NCI-H1092 treated with DMSO at 0.1 percent for 48 hours (cell line): ENCODE measurements at places on chromosomes 13 and 19.

- no peak for DNase-seq
Observed at GRCh38 chr13:27038323-27038722, 133.3 kb downstream of the USP12 start.

- DNase-seq: no peak
Observed at GRCh38 chr13:49580980-49581680, 4.2 kb downstream of the RCBTB1 start.

DNA sequence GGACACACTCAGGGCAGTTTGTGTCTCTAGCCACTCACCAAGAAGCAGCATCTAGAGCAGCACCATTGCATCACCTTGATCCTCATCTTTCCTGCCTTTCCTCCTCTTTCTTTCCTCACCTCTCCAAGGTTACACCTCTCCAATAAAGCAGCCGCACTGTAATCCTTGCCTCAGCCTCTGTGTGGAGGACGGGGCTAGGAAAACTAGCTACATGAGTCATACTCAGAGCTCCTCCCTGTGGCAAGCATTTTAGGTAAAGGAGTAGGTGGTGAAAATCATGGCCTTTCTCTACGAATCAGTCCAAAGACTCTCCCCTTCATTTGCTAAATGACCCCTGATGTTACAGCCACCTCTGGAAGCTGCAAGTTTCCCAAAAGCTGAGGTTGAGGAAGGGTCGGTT lies 108.9 kb downstream of the DNAJC15 start:
- DNase-seq: peak; percentile 62

- no peak for DNase-seq
Observed at GRCh38 chr19:11256189-11256588, 6.1 kb downstream of the DOCK6 start.

DNA sequence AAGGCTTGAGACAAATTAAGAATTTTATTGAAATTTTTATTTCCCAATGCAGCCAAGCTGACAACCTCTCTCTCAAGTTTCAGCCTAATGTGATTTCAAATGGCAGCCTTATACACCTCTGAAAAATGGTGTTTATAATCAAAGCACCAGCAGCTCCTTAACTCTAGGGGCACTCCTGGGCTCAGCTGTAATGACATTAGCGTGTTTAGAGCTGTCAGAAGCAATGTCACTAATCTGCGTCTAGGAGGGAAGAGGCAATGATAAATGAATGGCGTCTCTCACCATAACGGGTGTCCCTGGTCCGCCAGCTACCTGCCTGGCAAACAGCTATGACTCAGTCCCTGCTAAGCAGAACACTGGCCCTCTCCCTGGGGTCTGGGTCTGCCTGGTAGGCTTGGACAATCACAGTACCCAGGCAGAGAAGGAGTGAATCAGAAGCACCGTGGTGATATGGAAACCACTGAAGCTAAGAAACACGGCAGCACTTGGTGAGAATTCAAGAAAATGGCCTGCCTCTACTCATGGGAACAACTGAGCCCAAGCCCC lies 131.8 kb upstream of the VSTM2B start:
- no peak for DNase-seq

DNA sequence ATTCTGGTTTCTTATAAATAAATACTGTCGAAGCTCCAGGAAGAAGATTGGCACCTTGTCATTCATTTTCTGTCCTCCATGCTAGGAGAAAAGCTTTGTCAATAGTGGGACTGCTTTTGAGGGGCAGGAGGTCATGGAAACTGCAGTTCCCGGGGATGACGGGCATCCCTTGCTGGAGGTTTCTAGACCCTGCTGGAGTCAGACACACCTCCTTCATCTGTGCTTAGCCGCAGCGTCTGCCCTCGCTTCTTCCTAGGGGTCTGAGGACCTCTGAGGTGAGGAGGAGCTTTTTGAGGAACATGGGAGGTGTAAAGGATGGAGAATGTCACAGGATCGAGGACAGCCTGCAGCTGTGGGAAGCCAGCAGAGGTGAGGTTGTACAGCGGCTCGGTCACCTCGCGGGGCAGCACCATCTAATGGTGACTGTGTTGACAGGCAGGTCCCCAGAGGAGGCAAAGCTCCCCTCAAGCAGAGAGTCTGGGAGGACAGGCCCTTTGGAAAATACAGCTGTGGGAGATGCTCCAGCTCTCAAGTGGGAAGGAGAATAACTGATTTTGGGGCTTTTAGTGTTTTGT lies 172.7 kb upstream of the RNF113B start:
- peak; percentile 37 for DNase-seq

DNA sequence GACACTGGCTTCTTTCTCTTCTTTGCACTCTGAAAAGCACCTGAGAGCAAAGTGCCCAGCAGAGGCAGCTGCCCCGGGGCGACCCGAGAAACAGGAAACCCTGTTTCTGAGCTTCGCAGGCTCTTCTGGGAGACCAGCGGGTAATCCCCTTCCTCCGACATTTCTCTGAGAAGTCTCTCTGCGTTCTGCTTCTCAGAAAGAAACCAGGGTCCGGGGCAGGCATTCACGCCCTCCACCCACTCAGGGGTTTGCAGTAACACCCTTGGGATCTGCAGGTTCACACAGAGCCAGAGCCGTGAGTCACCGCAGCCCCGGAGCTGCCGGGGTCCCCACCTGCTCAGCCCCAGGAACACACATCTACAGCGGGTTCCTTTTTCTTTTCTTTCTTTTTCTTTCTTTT lies 86.0 kb downstream of the GADD45B start:
- no peak for DNase-seq

DNA sequence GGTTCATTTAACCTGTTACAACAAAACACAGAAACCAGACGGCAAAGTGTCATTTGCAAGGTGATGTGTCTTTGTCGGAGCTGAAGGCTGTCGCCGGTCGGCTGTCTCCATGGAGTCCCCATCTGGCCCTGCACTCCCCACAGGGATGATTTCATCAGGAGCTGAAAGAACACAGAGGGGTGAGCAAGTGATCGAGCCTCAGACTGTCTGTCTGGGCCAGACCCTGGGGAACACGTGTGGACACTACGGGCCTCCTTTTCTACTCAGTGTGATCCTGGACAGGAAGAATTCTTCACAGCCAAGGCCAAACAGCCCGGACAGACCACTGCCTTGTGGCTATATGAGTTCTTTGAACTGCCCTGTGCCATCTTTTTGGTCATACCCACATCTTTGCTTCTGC lies 85.1 kb downstream of the RNASEH2B start:
- DNase-seq: no peak

DNA sequence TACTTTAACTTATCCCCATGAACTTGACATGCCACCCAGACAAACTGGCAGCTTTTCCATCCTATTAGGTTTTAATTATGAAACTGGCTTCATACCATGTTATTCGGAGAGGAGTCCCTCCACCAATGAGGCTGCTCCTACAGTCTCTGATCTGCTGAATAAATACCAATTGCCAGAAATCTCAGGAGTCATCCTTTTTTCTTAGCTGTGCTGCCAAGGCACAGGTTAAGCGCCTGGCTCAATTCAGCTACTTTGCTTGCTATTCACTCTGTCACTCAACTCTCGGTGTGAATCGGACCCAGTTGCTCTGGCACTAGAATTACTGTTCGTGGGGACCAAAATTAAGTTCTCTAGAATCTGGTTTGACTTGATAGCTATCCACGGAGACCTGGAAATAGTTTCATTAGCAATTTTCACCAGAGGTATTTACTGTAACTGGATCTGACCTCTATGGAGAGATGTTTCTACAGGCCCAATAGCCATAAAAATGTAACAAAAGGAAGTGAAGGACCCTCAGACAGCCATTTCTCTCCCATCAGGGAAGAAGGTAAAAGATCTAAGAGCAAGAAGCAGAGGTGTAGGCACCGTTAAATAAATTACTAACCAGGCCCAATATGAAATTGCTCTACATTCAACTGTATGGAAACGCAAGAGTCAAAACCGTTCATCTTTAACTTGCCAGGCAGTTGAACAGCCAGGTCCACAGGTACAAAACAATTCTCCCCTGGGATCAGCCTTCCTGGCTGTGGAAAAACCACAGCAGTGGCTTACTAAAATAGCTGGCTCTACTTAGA lies 5.4 kb downstream of the ZC3H4 start:
- DNase-seq: no peak

DNA sequence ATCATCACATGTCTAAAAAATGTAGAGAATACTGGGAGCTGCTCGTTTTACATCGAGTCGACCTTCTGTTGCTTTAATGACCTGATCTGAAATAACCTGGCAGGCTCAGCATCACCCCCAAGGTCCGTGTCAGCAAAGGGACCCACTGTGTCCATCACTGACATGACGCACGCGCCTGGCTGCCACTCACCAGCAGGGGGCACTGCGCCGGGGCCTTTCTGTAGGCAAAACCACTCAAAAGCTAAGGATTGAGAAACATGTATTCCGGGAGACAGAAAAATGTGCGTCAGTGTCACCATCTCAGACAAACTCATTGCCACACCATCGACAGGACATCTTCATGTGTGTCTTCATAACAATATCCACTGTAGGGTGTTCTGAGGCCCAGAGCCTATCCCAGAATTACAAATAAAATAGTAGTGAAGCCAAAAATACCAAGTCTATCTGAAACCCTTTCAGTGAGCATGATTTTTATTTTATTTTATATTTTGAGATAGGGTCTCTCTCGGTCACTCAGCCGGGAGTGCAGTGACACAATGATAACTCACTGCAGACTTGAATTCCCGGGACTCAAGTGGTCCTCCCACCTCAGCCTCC lies 130.3 kb upstream of the LSM14A start:
- DNase-seq: peak; percentile 1

- no peak for DNase-seq
Observed at GRCh38 chr19:57559008-57559403, 657 bp downstream of the ZNF550 start.

DNA sequence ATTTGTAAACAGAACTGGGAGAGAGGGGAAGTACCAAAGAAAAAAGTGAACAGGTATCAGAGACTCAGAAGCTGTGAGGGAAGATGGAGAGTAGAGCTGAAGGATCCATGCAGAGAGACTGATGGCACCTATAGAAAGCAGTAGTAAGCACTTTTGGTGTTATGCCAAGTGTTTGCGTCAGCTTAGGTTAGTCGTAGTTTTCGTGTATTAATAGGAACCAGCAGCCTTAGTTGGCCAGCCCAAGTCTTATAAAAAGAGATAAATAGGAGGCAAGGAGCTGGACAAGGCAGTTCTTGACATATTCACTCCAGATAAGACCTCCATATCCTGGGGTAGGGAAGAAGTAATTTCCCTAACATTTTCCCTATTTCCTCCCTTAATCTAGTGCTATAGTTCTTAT lies 214.2 kb downstream of the OXGR1 start:
- no peak for DNase-seq

GRCh38 chr13:74138241-74138640 lies 4.0 kb upstream of the KLF12 start:
- no peak for DNase-seq

DNA sequence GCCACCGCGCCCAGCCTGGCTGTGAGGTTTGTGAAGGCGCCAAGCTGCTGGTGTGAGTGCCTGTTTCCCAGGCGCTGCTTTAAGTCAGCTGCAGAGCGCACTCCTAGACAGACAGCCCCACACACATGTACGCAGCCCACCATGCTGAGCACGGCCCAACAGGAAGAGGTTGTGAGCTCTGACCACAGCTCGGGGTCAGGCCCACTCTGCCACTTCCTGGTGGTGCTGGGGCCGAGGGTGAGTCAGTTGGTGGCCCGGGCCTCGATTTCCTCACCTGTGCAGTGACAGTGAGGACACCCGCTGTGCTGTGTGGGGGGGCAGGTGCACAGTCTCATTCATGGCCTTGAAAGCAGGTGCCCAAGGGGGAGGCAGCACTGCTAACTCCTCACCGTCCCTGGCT lies 106.7 kb downstream of the KDM4B start:
- DNase-seq: no peak

DNA sequence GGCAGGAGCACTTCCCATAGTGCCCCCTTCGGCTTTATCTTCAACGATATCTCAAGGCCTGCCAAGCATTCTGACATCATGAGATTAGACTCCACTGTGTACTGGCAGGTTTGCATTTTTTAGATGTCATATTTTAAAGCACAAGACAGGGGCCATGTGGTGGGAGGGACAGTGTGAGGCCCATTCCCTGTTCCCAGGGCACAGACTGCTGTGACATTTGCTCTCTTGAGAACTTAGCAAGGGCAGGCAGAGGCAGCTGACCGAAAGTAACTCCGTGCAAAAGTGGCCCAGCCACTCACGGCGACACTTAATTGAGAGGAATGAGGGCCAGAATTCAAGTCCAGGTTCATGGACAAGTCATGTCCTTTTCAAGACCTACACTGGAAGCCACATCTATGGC lies 201.8 kb downstream of the COL4A1 start:
- no peak for DNase-seq

DNA sequence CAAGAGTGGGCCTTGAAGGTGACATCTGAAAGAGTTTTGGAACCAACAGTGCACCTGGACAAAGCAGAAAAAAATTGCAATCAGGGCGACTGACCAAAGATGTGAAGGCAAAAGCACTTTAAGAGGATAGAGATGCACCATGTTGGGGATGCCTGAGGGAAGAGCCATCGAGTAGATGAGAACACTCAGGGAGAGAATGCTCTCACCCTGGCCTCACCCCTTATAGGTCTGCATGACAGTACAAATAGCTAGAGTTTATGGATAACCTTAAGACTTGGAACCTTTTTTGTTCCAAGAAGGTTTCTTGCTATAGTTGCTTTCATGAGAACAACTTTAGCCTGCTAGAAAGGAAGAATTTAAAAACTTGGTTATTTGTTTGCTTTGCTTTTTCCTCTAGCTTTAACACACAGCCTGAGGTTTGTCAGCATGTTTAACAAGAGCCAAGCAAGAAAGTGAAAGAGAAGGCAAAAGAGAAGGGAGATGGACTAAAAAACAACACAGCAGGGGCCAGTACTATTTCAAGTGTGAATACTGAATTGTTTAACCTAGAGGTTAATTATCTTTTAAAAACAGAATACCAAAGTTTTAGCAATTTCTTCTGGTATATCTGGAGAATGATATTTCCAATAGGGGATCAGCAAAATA lies 418.9 kb downstream of the DIAPH3 start:
- no peak for DNase-seq

DNA sequence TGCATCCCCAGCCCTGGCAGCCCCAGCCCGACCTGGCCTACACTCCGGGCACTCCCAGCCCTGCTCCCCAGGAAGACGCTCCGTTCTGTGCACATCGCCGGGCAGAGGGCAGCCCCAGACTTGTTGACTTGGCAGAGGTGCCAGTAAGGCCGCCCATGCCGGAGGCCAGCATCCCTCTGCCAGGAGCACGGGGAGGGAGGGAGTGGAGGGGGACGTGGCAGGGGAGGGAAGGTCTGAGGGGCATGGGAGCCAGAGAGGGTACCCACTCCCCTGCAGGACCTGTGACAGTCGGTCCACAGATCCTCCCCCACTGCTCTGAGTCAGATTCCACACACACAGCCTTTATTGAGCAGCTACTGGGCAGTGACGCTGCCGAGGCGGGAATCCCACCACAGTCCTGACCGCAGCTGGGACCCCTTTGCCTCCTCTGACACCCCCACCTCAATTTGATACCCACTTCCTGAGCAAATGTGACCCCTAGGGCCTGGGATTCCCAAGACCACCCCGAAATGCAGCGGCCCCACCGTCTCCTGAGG lies 1.9 kb upstream of the NKPD1 start:
- DNase-seq: peak; percentile 55
